ENCODE measurements at places on chromosomes 16 and 17. TPM values are rescaled to one million over a fixed set of nuclear protein-coding genes. Genes with fewer than 3 reads are reported as not detected.

- DNase-seq, result no peak
Observed at GRCh38 chr17:19940722-19941464, 36.7 kb downstream of the AKAP10 start.

GRCh38 chr17:22268214-22268911 lies 576.0 kb downstream of the KCNJ18 start:
- no peak for DNase-seq

Gene CENPT
- total RNA-seq, result 50.9 TPM

- DNase-seq, result no peak
Observed at GRCh38 chr17:30316736-30317135, 17.1 kb downstream of the TMIGD1 start.

- DNase-seq, result no peak
Observed at GRCh38 chr16:23131931-23132621, 17.2 kb downstream of the USP31 start.

DNA sequence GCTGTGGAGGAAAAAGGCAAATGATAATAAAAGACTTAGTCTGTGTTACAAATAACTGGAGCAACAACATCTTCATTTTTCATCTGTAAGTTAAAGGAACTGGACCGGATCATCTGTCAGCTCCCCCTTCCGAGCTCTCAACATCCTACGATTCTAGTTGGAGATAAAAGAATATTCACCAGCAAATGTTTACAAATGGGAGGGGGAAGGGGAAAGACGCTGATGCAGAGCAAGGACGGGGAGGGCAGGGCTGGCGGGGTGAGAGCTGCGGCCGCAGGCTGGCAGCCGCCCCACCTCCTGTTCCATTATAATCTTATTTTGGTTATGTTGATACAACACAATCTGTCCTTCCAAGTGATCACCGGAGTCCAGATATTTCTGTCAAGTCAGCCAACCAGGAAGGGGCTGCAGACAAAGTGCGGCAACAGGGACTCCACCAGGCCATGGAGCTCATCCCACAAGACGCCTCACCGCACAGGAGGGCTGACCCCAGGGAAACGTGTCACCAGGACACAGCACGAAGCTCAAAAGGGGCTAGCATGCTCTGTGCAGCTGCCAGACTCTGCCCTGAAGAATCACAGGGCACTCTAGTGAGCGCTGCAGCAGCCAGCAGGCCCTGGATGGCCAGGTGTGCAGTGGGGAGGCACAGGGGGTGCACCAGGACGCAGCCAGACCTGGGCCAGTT lies 19.7 kb downstream of the FBXO31 start:
- no peak for DNase-seq

DNA sequence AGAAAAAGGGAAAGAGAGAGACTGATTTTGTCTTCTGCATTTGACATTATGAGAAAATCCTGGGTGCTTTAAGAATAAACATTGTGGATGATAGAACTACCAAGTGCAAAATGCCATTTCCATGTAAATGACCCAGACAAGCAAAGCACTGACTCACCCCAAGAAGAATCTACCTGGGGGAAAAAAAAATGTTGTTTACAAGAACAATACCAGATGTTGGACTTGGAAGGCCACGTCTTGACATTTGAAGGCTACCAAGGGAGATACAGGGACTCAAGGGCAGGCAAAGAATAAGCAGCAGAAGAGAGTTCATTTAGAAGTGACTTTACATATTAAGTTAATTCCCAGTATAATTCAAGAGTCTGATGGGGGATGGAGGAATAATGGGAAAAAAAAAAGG lies 125.3 kb downstream of the TMEM114 start:
- DNase-seq, result no peak

DNA sequence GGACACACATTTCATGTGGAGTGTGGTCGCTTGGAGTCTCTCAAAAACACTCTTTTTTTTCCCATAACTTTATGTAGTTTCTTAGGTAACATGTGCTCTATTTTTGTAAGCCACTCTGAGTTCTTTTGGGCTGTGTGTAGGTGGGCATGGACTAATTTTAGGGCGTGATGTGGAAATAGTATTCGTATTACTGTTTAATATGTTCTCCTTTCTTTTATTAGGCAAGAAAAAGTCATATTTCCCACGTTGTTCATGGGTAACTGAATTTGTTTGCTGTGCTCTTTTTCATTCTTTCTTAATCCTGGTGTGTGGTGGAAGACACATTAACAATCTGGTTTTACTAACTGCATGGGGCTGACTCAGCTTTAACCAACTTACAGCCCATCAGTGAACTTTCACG lies 27.4 kb downstream of the NDEL1 start:
- DNase-seq, result no peak

DNA sequence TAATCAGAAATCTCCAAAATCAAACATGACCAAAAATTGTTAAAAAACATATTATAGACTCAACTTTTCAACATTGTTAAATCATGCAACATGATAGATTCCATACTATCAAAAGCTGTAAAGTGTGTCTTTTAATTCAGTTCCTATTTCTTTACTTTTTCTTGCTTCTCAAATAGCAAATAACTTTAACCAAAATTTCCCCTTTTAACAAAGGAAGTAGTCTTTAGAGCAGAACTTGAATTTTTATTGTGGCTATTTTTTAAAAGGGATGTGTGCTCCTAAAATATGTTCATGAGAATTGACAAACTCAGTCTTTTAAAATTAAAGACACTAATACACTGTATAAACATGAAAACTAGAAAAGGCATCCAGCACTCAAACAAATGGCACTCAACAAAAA lies 49.1 kb downstream of the SPAG9 start:
- DNase-seq, result no peak

Gene BAIAP2
- total RNA-seq, result 48.7 TPM

DNA sequence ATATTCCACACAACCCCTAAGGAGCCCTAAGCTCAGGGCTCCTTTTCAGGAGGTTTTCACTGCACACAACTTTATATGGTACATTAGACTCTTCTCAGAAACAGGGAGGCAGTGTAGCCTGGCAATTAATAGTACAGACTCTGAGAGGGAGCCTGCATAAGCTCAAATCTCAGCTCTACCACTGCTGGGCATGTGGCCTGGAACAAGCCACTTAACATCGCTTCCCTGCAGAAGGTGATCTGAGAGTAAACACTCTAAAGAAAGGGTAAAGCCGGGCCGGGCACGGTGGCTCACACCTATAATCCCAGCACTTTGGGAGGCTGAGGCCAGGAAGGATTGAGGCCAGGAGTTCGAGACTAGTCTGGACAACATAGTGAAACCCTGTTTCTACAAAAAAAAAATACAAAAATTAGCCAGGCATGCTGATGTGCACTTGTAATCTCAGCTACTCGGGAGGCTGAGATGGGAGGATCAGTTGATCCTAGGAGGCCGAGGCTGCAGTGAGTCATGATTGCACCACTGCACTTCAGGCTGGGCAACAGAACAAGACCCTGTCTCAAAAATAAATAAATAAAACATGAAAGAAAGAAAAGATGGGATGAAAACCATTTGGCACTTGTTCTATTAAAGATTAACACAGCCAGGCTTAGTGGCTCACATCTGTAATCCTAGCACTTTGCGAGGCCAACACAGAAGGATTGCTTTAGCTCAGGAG lies 70.7 kb upstream of the DNAJA2 start:
- DNase-seq, result no peak

Gene SPG7
- total RNA-seq, result 132 TPM

Gene FAM171A2
- total RNA-seq, result 0.78 TPM

GRCh38 chr17:68379692-68380677 lies 77.3 kb downstream of the WIPI1 start:
- DNase-seq, result no peak
